ENCODE measurements at places on chromosomes 6 and 20.

GRCh38 chr6:142796571-142796970 lies 148.4 kb downstream of the HIVEP2 start:
- DNase-seq: no peak

- no peak for DNase-seq
Measured at GRCh38 chr6:154839546-154839945, 106.3 kb downstream of the SCAF8 start.

DNA sequence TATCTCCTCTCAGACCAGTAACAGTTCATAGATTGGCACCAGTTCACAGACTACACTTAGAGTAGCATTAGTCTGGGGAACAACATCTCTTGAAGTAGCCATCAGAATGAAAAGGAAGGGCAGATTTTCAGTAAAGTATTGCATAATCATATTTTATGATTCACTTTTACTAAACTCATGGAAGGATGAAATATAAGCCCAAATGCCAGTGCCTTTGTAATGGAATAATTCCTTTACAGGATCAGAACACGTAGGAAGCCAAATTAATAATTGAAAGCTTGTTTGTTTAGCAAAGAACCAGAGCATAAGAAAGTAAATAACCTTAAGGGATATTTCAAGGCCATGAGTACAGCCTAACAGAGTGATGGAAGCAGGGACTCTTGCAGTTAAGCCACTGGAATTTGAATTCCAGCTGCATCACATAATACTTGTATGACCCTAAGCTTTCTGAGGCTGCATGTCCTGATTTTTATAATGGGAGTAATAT lies 11.4 kb upstream of the LOC128125822 start:
- no peak for DNase-seq

GRCh38 chr20:31962761-31963160 lies 5.2 kb upstream of the XKR7 start:
- DNase-seq: no peak

GRCh38 chr20:57904314-57905105 lies 194.7 kb upstream of the PMEPA1 start:
- DNase-seq: no peak

DNA sequence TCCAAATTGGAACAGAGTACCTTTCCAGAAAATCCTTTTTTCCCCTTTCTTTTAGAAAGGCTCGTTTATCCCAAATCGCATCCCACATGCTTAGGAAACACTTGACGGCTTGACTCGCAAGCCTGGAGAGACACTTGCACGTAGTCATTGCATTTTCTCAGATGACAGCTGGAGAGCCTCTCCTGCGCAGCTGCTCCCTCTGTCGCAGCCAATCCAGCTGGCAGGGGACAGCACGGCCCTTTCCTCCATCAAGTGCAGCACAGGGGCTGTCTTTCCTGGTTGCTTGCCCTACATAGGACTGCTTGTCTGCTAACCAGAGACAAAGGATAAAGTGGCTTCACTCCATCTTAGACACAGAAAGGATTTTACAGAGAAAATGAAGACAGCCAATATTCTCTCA lies 77.6 kb upstream of the RGS17 start:
- DNase-seq: no peak

- no peak for DNase-seq
Measured at GRCh38 chr6:170029416-170030283, 261.2 kb downstream of the DLL1 start.

GRCh38 chr6:29589423-29590048 lies 4.6 kb downstream of the OR2H2 start:
- DNase-seq: no peak

DNA sequence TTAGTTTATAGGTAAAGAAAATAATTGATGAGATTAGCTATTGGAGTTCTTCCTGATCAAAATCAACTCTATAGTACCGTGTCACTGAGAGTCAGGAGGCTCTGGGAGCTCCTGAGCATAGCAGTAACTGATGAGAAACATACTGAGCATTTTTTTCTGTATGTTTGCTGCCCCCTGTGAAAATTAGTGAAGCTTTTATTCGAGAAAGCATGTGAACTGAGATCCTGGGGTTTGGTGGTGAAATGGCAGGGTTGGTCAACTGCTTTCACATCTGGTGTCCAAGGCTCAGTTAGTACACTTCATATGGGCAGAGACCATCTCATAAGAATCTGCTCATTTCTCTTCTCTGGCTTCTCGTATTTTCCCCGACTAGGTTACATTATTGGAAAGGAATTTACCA lies 4.1 kb upstream of the ABT1 start:
- DNase-seq: no peak

DNA sequence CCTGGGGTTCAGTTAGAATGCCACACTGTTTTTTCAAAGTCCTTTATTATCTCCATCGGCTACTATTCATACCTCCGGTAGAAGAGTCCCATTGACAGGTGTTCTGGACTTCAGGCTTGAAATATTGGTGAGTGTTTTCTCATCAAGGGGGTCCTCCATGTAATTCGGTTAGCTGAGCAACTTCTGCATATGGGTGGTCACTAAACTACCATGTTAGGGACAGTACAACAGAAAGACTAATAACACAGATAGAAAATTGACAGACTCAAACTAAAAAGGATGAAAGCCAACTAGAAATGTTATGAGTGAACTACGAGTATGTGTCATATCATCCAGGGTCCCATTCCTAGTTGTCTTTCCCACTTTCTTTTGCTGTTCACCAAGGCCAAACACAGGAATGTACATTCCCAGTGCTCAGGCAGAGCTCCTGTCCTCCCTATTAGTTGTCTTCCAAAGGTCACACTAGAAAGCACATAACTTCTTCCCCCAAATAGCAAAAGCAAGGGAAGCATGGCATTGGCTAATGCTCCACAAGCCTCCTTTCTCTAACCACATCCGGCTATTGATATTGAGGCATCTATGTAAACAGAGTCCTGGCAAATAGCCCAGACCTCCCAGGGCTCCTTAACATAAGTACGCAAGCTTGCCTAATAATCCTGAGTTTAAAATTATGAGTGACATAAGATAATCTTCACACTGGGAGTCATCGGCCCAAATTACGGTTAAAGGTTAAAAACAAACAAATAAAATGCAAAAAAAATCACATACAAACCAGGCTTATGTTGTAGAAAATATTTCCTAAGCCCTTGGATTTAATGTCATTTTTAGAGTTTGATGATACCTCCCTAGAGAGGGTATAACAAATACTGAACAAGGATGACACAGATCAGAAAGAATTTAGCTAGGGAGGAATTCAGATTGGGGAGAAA lies 13.2 kb downstream of the CCN2 start:
- no peak for DNase-seq

DNA sequence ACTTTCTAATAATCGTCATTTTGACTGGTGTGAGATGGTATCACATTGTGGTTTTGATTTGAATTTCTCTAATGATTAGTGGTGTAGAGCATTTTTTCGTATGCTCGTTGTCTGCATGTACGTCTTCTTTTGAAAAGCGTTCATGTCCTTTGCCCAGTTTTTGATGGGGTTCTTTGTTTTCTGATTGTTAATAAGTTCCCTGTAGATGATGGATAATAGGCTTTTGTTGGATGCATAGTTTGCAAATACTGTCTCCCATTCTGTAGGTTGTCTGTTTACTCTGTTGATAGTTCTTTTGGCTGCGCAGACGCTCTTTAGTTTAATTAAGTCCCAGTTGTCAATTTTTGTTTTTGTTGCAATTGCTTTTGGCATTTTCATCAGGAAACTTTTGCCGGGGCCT lies 32.3 kb upstream of the XRN2 start:
- no peak for DNase-seq

DNA sequence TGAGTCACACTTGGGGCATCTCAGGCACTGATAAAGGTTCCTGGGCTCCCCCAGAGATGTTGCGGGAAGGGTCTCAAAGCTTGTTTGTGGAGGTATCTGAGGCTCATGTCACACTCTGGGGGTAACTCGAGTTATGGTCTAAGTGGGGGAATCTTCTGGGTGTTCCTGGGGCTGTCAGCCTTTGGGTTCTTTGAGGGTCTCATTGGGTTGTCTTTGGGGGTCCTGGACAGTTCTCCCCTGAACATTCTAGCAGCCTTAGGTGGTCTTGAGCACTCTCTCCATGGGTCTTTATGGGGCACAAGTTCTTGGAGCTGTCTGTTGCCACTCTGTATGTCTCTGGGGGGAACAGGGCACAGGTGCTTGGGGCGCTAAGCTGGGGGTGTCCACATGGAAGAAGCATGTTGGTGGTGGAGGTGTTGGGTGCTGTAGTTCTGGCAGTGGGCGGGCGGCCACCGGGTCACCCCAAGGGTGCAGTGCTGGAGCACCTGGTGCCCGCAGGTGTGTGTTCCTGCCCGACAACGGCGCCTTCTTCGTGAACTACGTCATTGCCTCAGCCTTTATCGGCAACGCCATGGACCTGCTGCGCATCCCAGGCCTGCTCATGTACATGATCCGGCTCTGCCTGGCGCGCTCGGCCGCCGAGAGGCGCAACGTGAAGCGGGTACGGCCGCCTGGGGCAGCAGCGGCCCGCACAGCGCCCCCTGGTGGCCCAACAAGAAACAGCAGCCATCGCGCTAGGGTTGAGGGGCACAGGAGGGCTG lies 7.1 kb upstream of the CAPN11 start:
- DNase-seq: no peak

- no peak for DNase-seq
Measured at GRCh38 chr20:63258781-63259180, 4.5 kb upstream of the NKAIN4 start.

DNA sequence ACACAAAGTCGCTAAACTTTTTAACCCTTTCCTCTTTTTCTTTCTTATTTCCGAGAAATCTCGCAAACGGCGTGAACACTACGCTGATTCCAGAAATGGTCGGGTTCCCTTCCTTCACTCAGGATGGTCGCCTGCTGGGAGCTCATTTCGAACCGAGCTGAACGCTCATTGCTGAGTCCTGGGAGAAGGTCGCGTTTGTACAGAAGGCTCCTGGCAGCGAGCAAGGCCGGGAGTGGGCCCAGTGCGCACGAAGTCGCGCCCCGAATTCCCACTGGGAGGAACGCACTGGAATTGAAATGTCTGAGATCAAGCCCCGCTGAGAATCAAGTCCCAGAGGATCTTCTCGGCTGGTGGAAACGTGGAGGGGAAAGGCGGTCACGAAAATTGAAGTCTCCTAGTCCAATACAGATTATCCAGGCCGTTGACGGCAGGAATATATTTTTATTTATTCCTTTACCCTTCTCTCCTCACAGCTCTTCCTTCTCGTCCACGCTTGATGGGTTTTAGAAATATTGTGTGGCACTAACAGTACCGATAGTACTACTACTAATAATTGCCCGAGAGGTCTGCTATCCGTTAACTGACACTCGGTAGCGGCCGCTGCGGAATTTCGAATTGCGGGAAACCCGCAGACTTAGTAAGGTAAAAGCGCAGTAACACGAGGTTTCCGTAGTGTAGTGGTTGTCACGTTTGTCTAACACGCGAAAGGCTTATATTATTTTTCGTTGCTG lies 207.2 kb upstream of the ZNF184 start:
- no peak for DNase-seq

GRCh38 chr20:64025101-64025825 lies 10.7 kb upstream of the C20orf204 start:
- no peak for DNase-seq

GRCh38 chr20:57262784-57263609 lies 3.4 kb downstream of the BMP7 start:
- DNase-seq: no peak

- DNase-seq: no peak
Measured at GRCh38 chr20:53557130-53557529, 36.5 kb downstream of the ZNF217 start.

DNA sequence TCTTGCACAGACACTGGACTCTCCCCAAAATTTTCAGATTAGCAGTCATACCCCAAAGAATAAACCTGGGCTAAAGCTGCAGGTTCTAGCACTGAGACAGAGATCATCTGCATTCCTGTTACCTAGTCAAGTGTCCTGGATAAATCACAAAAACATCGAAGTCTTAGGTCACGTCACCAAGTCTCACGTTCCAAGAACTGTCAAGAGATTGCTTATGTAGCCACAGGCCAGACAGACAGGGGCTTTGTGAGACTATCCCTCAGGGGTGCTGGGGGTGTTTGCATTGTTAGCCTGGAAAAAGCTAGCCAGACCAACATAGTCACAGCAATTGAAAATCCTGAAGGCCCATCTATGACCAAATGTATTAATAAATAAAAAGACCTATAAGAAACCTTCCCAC lies 243.1 kb upstream of the PREP start:
- no peak for DNase-seq

GRCh38 chr6:131998255-131998982 lies 47.2 kb upstream of the CCN2 start:
- DNase-seq: no peak

- DNase-seq: no peak
Measured at GRCh38 chr6:4632421-4632820, 143.8 kb upstream of the CDYL start.

GRCh38 chr6:24403501-24403824 lies 727 bp downstream of the MRS2 start:
- no peak for DNase-seq

DNA sequence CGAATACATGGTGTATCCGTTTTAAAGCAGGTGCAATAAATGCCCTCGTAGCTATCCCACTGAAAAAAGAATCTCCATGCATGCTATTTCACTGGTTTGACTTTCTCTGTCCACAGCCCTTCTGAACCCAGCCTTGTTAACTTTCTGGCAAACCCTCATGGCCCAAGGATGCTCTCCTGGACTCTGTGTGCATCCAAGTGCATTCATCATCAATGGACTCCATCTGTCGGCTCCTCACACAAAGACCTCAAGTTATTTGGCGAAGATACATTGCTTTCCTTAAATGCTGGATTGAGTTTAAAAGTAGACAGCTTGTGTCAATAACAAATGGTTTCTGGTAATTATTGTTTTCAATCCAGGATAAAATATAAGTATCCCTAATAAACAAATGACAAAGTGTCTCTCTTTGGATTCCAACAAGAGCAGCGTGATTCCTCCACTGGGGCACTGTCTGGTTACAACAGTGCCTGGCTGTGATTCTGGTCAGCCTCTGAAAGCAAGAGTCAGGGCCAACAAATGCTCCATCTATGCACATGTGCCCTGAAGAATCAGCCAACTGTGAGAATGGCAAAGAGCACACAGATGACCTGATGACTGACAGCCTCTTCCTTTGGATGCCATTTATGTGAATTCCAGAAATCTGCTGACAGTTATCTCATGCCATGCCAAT lies 55.7 kb downstream of the FYN start:
- no peak for DNase-seq

GRCh38 chr6:137049095-137049494 lies 4.3 kb upstream of the IL20RA start:
- DNase-seq: no peak

DNA sequence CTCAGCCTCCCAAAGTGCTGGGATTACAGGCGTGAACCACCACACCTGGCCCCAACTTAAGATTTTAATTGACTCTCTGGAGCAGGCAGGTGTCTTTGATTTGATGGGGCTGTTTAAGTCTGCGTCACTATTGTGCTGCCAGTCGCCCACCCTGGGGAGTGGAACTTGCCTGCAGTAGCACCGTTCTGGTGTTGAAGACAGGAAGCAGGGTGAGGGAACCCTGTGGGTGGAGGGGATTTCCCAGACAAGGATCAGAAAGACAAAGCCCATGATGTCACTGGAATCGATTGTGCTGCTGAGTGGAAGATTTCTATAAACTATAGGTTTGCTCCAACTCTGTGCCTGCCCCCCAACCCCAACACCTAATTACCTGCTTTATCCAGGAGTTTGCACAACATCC lies 11.0 kb downstream of the ALDH8A1 start:
- DNase-seq: no peak

- no peak for DNase-seq
Measured at GRCh38 chr20:58233881-58234528, 5.6 kb upstream of the ANKRD60 start.

All from SIG-M5 (cell line).